ENCODE measurements at places on chromosomes 12 and 14.

- no peak for DNase-seq
Observed at GRCh38 chr12:25868193-25868592, 90.3 kb upstream of the RASSF8 start.

GRCh38 chr14:94368243-94368590 is 20.2 kb downstream of the SERPINA1 start:
- no peak for DNase-seq

DNA sequence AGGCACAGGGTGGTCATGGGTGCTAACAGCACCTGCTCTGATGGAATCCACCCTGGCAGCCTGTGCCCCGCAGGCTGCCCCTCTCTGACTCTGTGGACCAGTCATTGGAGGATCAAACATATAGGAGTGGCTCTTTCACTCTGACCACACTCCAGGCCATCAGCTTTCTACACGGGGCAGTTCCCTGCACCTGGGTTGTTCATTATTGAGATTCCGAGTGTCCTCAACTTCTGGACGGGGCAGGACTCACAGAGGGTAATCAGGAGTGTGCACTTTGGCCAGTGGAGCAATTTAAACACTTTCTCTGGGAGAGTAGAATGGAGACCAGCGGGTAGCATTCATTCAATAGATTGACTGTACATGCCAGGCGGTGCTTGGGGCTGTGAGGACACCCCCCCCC is 94.8 kb downstream of the NINJ2 start:
- DNase-seq = no peak

DNA sequence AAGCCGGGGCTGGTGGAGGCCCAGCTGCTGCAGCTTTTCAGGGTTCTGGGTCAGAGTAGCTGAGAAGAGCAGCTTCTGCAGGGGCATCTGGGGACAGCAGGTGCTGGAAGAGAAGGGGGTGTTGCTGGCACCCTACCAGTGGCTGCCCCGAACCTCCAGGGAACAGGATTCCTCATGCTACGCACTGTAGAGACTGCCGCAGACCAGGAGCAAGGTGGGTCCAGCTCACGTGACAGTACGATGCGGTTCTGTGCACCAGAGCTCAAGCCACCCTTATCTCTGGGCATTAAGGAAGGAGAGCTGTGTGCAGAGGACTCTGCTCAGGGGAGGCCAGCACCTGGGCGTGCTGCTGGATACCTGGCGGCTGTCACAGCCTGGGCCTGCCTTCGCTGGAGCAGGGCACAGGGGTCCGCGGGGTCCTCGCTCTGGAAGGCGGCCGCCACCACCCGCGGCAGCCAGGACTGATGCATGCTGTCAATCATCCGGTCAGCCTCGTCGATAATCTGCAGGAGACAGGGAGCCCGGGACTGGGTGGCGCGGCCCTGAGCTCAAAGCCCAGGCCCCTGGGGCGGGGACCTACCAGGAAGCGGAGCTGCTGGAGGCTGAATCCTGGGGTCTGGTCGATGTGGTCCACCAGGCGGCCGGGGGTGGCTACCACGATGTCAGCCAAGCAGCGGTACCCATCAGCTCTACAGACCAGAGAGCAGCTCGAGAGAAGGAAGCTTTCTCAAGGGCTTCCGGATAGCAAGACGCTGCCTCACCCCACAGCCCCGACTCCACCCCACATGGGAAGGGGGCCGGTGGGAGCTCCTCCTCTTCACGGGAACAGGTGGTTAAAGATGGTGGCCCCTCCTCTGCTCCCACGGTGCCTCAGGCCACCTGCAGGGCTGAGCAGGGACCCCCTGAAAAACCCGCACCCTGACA is 2.9 kb downstream of the DDX51 start:
- DNase-seq = no peak

- DNase-seq = no peak
Observed at GRCh38 chr12:53505555-53506449, 1.5 kb downstream of the NPFF start.

DNA sequence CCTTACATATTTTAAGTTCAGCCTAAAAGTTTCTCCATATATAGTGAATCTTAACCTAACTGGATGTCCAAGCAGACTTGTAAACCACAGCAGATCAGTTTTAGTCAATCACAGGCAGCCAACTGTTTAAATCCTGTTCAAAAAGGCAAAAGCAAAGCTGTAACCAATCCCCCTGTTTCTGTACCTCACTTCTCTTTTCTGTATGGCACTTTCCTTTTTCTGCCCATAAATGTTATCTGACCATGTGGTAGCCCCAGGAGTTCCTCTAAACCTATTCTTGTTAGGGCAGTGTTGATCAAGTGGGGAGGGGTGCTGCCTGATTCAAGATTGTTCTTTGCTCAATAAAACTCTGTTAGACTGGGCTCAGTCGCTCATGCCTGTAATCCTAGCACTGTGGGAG is 8.5 kb upstream of the DACT1 start:
- DNase-seq = no peak
